ENCODE measurements at places on chromosomes 6 and 20.

GRCh38 chr6:66307490-66307889 is 600.5 kb upstream of the EYS start:
- no peak for DNase-seq

GRCh38 chr20:16243470-16243869 is 329.8 kb downstream of the KIF16B start:
- DNase-seq: no peak

- no peak for DNase-seq
Measured at GRCh38 chr6:166307082-166308032, 835 bp downstream of the PRR18 start.

DNA sequence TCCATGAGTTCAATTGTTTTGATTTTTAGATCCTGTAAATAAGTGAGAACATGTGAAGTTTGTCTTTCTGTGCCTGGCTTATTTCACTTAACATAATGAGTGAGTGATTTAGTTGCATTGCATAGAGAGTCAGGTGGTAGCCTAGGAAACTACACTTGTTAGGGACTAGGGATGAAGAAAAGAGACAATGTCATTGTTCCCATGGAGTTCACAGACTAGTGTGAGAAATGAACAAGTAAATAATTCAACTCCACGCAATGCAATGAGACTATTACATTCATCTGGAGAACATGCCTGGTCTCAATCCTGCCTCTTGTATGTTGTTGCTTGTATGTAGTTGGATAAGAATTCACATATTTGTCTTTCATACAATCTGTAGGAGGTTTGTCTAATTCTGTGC is 76.3 kb upstream of the B3GAT2 start:
- no peak for DNase-seq

DNA sequence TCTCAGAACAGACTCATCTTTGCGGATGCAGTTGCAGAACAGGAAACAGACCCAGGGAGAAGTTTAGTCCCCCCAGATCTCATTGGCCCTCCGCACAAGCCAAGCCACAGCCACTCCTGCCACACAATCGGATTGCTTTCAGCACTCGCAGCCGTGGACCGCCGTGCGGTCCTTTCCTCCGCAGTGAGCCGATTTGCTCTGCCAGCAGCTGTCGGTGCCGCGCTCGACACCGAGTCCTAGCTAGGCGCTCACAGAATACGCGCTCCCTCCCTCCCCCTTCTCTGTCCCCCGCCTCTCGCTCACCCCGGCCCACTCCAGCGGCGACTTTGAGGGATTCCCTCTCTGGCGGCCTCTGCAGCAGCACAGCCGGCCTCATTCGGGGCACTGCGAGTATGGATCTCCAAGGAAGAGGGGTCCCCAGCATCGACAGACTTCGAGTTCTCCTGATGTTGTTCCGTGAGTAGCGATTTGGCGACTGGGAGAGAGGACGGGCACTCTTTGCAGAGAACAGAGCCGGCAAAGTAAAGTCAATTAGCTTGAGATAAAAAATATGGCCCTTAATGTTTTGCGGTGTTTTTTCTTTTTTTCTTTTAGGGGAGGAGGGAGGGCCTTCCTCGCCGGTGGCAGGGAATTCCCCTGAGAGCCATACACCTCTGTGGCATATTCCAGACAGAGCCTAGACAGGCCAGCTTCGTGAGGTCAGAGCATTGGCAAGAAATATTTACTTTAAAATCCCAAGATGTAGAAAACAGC is at the start of gene LAMP5:
Gene LAMP5 (plus strand): TSS at position 130 of the 753 bp plus-strand sequence. CDS start 263 bp downstream, at position 393.
- DNase-seq: no peak

GRCh38 chr6:138250053-138250452 is 31.8 kb upstream of the PBOV1 start:
- DNase-seq: no peak

- no peak for DNase-seq
Measured at GRCh38 chr6:121548131-121548530, 112.7 kb downstream of the GJA1 start.

DNA sequence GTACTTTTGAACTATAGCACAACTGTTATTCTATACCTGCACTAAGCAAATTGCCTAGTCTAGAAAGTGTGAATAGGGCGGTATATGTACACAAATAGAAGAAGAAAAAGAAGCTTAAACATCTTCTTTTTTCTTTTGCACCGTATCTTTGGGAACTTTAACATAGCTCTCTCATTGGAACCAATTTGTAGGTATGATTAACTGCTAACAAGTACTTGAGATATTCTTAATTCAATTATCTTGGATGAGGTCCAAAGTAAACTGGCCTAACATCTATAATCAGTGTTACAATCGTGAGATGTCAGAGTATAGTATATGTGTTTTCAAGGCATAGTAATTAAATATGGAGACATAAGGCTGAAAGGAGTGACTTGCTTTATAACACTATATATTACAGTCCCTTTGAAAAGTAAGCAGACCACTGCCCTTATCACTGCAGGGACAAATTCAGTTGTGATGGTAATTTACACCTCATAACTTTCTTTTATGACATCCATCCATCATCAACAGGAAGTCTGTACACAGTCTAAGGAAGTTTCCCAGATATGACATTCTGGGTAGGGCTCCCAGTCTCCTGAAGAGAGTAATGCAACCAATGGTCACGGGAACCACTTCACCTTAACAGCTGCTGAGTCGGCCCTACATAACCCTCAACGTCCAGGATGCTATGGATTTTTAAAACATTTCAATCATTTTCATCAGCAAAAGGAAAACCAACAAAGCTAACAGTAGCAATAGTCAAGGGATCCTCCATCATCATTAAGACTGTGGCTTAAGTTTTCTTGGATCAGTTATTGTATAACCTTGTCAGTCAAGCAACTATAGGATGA is 37.6 kb downstream of the NKAIN2 start:
- no peak for DNase-seq

GRCh38 chr6:112571488-112572270 is 224.5 kb downstream of the RFPL4B start:
- no peak for DNase-seq

GRCh38 chr6:129370268-129370916 is 339.6 kb downstream of the ARHGAP18 start:
- DNase-seq: no peak

DNA sequence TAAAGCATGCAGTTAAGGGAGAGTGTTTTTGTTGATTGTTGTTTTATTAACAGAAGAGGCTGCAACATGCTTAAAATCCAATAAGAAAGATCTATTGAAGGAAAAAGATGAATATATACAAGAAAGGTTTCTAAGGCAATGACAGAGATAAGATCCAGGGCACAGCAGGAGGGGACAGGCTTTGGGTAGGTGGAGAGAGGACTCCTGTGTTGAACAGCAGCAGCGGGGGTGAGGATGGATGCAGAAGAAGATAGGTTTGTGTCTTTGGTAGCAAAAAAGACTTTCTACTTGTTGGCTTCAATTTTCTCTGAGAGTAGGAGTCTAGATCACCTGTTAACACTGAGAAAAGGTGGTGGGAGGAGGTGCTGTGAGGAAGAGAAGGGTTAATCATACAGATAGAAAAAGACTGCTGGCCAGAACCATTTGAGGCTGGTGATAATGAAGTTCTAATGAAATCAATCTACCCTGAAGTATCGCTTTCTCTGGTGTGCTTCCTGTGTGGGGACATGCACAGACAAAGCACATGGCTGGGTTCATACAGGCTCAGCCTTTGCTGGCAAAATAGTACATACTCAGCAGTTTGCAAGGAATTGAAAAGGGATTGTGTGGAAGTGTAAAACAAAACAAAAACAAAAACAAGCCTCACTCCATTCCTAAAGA is 17.2 kb upstream of the DST start:
- no peak for DNase-seq

DNA sequence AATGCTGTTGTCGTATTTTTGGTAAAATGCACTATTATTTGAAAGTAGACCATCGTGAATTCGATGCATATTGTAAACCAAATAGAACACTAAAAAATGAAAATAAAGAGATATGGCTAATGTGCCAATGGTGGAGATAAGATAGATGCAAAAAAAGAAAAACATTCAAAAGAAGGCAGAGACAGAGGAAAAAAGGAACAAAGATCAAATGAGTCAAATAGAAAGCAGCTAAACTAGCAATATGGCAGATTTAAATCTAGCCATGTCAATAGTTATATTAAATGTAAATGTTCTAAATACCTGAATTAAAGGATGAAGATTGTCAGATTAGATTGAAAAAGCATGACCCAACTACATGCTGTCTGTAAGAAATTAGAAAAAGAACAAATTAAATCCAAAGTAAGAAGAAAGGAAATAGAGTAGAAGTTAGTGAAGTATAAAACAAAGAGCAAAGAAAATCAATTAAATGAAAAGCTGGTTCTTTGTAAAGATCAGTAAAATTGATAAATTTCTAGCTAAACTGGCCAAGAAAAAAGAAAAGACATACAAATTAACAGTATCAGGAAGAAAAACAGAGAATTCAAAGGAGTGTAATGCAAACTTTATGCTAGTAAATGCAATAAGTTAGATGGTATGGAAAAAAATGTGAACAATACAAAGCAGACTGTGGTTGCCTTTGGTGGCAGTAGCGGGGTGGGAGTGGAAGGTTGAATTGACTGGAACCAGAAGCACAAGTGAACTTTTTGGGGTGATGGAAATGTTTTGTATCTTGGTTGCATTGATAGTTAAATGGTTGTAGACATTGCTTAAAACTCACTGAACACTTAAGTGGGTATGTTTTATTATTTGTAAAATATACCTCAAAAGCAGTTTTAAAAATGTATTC is 44.8 kb downstream of the PTPN1 start:
- DNase-seq: no peak

DNA sequence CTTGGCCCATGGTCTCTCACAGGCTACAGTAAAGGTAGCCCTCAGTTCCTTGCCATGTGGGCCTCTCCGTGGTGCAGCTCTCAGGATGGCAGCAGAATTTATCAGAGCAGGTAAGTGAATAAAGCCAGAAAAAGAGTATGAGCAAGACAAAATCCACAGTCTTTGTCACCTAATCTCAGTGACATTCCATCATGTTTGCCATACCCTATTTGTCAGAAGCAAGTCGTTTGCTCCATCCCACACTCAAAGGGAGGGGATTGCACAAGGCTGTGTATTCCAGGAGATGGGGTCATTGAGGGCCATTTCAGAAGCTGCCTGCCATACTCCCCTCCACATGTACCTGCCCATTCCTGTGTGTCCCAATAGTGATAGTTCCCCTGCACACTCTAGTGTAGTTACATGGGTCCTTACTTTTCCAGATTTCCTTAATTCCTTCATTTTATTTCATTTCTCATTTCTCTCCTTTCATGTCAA is 24.2 kb downstream of the ISM1 start:
- no peak for DNase-seq

DNA sequence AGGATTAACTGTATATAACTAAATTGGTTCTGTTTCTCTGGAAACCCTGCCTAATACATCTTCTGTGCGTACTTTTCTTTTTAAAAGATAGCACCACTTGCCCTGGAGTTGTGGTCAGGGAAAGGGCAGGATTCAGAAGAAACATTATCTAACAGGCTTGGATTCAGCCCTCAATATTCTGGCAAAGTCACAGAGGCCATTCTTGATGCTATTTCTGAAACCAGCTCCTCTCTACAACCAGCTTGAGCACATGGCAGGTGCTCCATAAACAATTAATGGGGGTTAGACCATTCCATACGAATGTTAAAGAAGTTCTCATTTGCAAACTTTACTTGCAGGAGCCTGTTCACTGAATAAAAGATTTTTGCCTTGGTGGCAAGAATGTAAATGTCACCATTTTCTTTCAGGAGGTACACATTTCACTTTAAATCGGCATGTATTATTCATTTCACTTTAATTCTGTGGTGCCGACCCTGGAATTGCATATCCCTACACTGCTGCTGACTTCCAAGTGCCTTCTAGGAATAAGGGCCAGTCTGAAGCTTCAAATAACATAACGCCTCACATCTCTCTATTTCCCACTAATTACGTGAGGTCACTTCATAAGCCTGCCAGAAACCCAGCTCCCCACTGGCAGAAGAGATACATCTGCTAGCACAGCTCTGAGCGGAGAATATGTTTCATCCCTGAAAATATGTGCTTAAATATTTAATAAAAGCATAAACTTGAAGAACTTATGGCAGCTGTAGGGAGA is 248.7 kb downstream of the ADGRG6 start:
- no peak for DNase-seq

GRCh38 chr6:106747139-106747538 is 117.8 kb downstream of the QRSL1 start:
- DNase-seq: no peak

GRCh38 chr20:57991211-57991881 is 237.1 kb downstream of the ANKRD60 start:
- DNase-seq: no peak

- no peak for DNase-seq
Measured at GRCh38 chr6:94510877-94511276, 1066.5 kb upstream of the MANEA start.

GRCh38 chr20:56506103-56506502 is 18.4 kb upstream of the FAM209A start:
- no peak for DNase-seq

- DNase-seq: peak; percentile 30
Measured at GRCh38 chr20:5001174-5002076, at the start of gene SLC23A2. Gene SLC23A2, minus strand, starts transcription at chr20:5001510. Its CDS starts 68,948 bp downstream, at chr20:4932562.

GRCh38 chr20:59145247-59145923 is 18.2 kb upstream of the ZNF831 start:
- DNase-seq: no peak

DNA sequence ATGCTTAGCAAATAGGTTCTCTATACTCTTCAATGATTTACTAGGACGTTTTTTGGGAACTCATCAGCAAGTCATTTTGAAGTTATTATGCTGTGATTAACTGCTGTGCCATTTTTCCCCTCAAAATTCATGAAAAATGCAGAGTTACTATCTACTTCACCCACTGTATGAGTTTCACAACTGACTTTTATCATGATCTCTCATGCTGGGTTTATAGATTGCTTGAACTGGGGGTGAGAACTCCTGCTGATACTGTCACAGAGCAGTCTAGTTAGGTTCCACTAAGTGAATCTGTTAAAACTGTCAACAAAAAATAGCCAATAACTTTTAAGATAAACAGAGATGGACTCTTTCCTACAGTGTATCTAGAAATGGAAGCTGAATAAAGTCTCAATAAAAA is 136.7 kb downstream of the EYS start:
- no peak for DNase-seq

GRCh38 chr20:2421247-2421646 is 40.5 kb downstream of the TGM6 start:
- no peak for DNase-seq

- DNase-seq: no peak
Measured at GRCh38 chr6:107488875-107489635, 862 bp upstream of the SOBP start.

DNA sequence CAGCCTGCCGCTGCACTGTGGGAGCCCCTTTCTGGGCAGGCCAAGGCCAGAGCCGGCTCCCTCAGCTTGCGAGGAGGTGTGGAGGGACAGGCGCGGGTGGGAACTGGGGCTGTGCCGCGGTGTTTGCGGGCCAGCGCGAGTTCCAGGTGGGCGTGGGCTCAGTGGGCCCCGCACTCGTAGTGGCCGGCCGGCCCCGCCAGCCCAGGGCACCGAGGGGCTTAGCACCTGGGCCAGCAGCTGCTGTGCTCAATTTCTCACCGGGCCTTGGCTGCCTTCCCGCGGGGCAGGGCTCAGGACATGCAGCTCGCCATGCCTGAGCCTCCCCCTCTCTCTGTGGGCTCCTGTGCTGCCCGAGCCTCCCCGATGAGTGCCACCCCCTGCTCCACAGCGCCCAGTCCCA is 388.1 kb downstream of the PHF3 start:
- no peak for DNase-seq

- no peak for DNase-seq
Measured at GRCh38 chr6:27267857-27268434, 20.4 kb downstream of the PRSS16 start.
